NCI-H146 (cell line): ENCODE measurements at places on chromosomes 4 and X.

DNA sequence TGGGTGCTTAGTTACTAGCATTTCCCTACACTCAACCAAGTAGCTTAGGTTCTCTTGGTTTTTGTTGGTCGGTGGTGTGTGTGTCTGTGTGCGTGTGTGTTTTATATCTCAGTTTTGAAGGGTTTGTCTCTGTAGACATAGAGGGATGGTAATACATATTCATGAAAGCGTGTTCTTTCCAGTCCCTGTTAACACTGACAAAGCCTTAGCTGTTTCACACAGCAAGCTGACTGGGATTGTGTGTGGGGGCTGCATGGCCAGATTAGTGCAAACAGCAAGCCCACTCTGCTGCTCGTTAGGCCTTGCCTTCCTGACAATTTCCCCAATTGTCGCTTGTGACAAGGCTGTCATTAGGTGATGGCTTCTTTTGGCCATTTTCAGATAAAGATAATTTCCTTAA lies 43.9 kb downstream of the ALPK1 start:
- no peak for DNase-seq

DNA sequence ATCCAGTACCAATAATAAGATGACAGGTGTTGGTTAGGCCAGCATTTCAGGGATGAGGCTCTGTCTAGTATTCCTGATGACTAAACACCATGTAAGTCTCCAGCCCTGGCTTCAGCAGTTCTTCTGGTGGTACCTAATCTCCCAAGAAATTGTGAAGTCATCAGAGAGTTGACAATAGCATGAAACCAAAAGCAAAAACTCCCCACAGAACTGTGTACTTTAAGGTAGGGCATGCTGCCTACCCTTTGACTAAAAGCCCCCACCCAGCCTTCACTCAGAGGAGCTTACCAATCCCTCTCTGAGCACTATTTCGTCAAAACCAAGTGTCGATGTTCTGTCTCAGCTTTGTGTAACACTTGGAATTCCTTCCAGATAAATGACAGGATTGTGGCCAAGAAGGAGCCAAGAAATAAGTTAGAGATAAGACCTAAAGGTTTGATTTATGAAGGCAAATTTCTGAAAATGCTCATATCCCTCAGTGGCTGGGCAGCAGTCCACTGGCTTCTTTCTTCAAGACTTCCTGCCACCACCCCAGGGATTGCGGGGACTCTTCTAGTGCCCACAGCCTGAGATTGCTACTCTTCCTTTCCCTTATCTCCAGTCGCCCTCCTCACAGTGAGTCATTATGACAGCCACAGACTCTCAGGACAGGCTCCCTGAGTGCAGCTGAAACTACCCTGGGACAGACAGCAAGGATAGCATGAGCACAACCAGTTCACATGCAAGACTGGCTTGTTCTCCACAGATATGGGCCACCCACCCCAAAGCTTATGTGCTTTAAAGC lies 67.3 kb upstream of the LHFPL1 start:
- no peak for DNase-seq

DNA sequence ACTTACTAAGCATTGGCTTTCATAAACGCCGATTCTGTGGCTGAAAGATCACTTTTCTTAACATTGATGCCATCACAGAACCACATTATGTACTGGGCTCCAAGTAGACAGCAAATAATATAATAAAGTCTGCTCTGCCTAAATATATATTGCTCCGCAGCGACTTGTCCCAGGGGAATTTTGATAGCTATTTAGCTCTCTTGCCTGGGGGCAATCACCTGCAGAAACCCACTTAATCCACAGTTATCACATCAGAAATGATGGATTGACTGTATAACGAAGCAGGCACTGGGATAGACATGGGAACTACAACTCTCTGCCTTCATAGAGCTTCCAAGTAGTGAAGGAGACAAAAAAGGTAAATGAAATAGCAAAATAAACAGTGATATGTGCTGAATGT lies 48.0 kb upstream of the MYOZ2 start:
- no peak for DNase-seq

DNA sequence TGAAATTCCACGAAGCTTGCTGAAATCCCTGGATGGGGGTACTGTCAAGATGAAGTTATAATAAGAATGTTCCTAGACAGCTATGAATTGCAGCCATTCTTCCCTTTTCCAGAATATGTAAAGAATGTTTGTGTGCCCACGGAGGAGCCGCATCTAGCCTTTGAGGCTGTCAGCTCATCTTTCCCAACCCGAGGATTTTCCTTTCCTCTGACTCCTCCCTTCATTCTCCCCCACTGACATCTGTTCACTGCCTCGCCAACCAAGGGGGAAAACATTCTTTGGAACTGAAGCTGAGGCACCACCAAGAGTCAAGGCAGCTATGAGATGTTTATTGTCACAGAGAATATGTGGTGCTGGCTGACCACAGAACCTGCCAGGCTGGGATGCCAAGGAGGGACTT lies 8.8 kb downstream of the NHSL2 start:
- DNase-seq: no peak

- no peak for DNase-seq
Observed at GRCh38 chr4:108852691-108853090, 89.8 kb upstream of the ETNPPL start.

- peak; percentile 42 for DNase-seq
Observed at GRCh38 chr4:102503301-102503746, 2.2 kb downstream of the NFKB1 start.
